T-helper 2 cell (primary cell): ENCODE measurements at places on chromosomes 5 and 9.

DNA sequence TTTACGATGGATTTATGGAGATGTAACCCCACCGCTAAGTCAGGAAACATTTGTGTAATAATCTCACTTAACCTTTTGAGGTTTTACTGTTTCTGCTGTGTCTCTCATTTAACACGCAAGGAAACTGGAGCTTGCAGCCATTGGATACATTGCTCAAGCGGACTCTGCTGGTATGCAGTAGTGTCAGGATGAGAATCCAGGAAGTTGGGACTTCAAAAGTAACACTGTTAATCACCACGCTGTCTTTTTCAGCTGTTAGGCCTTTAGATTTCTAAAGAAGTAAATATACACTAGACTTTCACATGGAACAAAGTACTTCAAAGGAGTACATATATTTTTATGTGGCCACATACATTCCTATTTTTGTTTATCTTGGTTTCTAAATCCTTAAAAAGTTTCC lies 114.7 kb downstream of the LPAR1 start:
- DNase-seq = no peak

GRCh38 chr5:176573564-176574296 lies 24.6 kb downstream of the CDHR2 start:
- peak; percentile 56 for DNase-seq

DNA sequence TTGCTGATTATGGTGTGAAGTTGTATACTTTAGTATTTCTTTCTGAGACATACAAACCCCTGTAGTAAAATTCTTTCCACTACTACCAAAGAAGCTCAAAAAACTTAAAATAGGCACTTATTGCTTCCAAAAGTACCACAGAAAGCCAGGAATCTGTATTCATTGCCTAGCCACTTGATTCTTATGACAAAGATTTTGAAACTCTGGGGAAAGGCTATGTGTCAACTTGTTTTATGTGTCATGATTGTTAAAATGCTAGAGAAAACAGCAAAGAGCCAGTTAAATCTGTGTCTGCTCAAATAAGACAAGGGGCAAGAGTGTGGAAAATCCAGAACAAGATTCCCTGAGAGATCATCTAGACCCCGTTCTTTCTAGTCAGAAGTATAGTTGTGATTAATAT lies 6.0 kb downstream of the KIF2A start:
- DNase-seq = no peak

- no peak for DNase-seq
These were observed 135.4 kb upstream of the FBN2 start for GRCh38 chr5:128673411-128673957.
